ENCODE measurements at places on chromosomes 7 and 10.

GRCh38 chr10:20185116-20185515 lies 368.9 kb downstream of the PLXDC2 start:
- no peak for DNase-seq

DNA sequence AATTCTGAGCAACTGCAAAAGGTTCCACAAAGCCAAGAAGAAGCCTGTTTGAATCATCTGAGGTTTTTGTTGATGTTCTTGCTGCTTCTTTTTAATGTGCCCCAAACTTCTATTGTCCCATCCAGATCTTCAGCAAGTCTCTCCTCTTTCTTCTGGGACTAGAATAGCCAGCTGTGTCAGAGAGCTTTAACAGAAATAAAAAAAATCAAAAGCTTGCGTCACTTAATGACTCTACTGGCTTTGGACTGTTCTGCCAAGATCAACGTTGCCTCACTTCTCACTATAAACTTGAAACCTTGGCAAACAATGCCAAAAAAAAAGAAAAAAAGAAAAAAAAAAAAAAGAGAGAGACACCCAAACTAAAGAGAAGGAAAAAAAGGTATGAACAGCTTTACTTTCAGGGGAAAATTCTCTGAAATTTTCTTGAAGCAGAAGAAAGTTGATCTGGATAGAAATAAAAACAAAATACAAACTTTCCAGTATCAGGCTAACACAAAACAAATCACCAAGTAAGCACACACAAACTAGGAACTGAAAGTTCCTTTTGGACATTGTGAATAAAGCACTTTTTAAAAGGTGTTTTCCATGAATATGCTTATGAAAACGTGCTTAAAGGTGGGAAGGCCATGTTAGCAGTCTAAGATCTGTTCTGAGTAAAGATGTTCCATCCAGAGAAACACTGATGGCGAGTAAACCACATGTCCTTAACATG lies 14.8 kb downstream of the USP54 start:
- DNase-seq: peak; percentile 15

DNA sequence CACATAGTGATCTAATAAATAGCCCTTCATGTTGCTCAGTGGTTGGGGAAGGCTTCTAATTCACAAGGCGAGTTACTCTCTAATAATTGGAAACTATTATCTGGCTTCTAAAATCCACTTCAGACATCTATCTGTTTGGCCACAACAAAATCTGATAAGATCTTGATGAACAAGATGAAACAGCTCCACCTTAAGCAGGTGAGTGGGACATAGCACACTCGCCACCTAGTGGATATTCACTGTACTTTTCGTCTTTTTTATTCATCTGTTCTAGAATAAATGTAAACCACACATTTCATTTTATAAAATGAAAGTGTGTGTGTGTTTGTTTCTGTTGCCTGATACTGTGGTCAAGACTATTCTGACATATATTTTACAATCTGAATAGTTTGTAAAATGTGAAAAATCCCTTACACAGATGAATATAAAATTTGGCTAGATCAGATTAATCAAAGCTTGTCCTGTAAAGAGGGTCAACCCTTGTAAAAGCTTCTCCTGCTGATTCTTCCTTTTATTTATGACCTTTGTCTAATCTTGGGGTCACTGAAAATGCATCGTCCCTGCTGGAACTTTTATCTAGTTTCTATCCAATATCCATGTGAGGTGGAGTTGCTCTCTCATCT lies 26.5 kb upstream of the CNTNAP2 start:
- DNase-seq: peak; percentile 44

DNA sequence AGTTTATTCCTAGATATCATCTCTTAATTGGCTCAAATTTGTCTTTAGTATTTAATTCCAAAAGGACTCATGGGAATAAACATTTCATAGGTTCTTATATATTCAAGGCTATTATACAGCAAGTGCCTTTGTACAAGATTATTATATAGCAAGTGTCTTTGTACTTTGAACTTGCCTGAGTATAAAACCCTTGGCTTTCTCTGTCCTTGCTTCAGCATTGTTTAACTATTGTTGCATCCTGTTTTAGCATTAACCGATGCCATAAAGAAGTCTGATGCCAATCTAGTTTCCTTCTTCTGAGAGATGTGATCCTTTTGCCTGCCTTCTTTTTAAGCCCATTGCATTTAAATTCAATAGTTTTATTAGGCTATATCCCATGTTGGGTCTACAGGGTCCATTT lies 270.0 kb downstream of the NEBL start:
- no peak for DNase-seq

Data from GM13977 (cell line).